Ovary (tissue), 10 donors: ENCODE measurements at places on chromosomes 1 and 21.

GRCh38 chr1:184298440-184299405 is 88.1 kb upstream of the C1orf21 start:
- DNase-seq, result no peak

GRCh38 chr1:162328512-162328911 is 48.1 kb downstream of the SPATA46 start:
- DNase-seq, result no peak

GRCh38 chr1:154802336-154802969 is 67.6 kb downstream of the KCNN3 start:
- no peak for DNase-seq

- peak; percentile 77 for DNase-seq
Measured at GRCh38 chr1:16048573-16049189, 5.1 kb downstream of the CLCNKB start.

- DNase-seq, result no peak
Measured at GRCh38 chr1:35406103-35406502, 137.6 kb downstream of the ZMYM4 start.

DNA sequence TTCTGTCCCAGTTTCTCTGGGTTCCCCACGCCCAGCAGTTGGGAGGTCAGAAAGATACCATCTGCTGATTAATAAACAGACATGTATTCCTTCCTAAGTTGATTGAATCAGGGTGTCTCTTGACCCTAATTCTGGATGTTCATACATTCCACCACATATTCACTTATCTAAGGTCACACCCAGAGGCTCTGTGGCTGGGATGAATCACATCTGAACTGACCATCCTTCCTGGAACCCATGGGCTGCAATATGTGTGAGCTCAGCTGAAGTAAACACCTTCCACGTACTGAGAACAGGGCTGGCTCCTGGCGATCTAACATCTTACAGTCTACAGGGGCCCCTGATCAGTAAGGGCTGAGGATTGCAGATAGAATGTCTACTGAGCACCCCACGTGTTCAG is 20.5 kb upstream of the TRABD2B start:
- no peak for DNase-seq

- no peak for DNase-seq
Measured at GRCh38 chr1:119725626-119726025, 13.9 kb downstream of the PHGDH start.

GRCh38 chr1:1917995-1918900 is 831 bp downstream of the TMEM52 start:
- DNase-seq, result peak; percentile 47

DNA sequence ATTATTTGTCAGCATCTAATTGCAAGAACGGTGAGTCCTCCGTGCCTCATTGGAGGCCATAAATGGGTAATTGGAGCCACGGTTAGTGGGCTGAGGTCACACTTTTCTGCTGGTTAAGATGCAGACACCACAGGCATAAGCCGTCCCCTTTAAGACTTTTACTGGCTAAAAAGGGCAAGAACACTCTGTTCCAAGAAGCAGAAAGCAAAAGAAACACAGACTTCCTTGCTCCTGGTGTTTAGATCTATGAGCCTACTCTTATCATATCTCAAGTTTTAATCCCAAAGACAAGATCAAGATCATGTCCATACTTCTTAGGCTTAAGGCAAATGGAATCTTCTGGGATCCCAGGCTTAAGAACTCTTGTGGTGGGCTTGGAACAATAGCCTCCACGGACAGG is 17.3 kb upstream of the GJA5 start:
- DNase-seq, result no peak

GRCh38 chr1:22804969-22805671 is 94.5 kb downstream of the EPHB2 start:
- DNase-seq, result no peak

DNA sequence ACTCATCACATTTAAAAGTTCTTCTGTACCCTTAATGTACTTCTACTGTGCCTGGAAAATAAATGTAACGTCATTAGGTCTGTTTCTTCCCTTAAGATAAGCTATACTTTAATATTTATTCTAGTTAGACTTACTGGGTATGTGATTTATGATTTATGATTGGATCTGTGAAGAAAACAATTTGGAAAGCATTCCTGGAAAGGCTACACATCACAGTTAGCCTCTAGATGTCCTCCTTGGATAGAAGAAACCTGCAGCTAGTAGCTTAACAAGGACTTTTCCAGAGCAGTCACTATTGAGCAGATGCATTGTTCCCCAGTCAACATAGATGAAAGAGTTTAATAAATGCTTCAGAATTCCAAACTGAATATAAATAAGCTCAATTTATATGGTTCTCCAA is 22.2 kb upstream of the ABL2 start:
- DNase-seq, result no peak

DNA sequence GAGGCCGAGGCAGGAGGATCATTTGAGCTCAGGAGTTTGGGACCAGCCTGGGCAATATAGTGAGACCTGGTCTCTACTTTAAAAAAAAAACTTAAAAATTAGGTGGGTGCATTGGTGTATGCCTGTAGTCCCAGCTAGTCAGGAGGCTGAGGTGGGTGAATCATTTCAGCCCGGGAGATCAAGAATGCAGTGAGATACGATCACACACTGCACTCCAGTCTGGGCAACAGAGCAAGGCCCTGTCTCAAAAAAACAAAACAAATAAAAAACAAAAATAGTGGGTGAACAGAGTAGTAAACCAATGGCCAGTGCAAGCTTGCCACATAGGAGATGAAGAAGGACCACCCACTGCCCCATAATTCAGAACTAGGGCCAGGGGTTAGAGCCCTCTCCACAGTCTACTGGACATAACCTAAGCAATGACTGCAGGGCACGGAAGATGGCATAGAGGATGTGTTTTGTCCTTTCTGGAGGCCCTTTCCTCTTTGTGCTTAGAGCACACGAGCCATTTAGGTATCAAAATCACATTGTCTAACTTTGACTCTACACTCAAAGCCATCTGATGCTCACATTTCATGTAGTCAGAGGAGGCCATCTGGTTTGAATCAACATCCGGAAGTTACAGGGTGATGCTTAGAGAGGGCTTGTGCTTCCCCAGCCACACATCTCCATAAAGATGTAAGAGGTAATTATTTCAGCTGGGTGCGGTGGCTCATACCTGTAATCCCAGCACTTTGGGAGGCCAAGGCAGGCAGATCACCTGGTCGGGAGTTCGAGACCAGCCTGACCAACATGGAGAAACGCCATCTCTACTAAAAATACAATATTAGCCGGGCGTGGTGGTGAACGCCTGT is 12.6 kb downstream of the CD2 start:
- DNase-seq, result no peak

- DNase-seq, result no peak
Measured at GRCh38 chr1:107552781-107553180, 411.9 kb downstream of the NTNG1 start.

GRCh38 chr1:176073524-176074157 is 133.4 kb downstream of the COP1 start:
- no peak for DNase-seq

DNA sequence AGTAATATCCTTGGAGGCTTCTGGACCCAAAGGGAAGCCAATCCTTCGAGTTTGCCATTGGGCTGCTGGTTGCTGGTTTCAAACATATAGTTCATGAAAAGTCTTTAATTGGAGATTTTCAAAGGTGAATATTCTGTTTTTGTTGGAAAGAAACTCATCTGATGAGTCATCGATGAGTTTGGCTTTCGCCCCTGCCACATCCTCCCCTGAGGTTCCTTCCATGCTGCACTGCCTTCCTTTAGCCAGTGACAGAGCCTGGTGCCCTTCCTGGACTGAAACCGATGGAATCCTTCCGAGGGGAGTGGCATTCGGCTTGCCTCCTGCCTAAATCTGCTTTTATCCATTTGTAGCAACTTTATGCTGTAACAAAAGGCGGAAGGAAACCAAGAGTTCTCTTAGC is 550.0 kb downstream of the KIF26B start:
- DNase-seq, result no peak

- no peak for DNase-seq
Measured at GRCh38 chr1:4561205-4561604, 93.2 kb upstream of the AJAP1 start.

GRCh38 chr1:159067699-159068621 is 8.6 kb downstream of the AIM2 start:
- DNase-seq, result no peak

DNA sequence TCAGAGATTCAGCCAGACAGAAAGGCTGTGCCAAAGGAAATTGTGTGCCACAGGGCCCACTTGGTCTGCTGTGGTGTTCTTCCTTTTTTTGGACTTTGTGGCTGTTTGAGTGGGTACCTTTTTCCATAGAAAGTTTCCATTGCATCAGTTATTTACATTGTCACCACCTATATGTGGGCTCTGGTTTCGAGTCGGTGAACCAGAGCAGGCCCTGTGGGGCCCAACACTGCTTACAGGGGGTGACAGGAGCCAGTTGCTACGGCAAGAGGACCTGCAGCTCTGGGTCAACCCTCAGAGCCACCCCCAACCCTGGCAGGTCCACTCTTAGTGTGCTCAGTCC is 157.0 kb upstream of the EDN2 start:
- no peak for DNase-seq
